ENCODE measurements at places on chromosomes 12 and 14.

DNA sequence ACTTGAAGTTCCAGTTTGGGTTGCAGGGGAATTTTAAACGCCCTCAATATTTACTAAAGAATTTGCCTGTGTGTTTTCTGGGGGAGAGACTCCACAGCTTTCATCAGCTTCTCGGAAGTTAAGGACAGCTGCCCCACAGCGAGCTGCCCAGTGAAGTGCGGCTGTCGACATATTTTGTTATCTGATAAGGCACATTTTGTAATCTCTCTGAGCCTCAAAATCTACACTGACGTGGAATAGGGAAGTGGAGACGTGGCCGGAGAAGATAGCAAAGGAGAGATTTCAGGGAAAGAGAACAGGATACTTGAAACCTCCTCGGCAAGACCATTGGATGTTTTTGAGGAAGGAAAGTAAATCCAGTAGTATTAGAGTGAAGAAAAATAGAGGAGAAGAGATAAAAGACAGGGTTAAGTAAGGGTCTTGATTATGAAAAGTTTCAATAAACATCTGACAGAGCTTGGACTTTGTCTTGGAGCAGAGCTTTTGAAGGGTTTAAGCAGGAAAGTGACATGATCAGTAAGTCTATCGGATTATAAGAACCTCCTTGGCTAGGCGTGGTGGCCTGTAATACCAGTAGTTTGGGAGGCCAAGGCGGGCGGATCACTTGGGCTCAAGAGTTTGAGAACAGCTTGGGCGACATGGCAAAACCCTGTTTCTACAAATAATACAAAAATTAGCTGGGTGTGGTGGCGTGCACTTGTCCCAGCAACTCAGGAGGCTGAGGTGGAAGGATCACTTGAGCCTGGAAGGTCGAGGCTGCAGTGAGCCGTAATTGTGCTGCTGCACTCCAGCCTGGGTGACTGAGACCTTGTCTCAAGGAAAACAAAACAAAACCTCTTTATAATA lies 1.1 kb downstream of the POLR3B start:
- DNase-seq: peak; percentile 17

DNA sequence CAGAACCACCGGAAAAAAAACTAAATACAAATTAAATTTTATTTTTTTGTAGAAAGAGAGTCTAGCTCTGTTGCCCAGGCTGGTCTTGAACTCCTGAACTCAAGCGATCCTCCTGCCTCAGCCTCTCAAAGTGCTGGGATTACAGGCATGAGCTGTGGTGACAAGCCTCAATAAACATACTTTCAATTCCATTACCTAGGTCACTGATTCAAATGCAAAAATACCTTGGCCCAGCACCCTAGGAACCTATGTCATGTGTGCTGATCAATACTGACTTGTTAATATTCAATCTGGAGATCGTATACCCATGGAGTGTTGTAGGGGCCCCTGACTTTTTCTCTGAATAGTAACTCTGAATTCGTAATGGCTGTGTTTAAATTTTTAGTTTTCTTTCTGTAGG lies 7.1 kb upstream of the TMEM30B start:
- no peak for DNase-seq

DNA sequence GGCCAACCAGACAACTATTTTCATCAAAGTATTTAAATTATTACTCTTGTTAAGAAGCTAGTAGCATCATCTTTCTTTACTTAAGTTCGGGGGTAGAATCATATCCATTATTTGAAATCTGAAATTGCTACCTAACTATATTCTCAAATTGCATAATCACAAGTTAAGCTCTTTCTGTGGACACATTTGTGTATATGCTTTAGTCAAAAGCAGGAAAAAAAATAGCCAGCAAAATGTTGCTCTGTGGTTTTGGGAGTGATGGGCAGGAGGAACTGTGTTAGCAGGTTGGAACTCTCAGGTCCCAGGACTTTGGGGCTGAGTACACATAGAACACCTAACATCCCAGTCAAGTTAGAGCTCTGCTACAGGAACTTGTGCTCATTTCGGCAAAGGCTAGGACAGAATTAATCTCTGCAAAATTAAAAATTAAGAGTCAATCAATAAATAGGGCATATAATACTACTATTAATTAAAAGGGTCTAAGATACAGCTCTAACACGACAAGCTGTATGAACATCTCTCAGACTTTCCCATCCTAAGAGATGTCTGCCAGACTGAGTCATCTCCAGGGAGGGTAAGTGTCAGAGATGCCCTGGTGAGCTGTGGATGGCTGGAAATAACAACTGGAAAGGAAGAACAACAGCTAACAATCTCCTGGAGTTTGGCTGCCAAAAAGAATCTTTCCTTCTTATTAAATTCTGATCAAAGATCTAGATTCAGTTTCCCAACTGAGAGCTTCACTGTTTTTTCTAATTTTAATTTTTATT lies 203.5 kb upstream of the GZMB start:
- DNase-seq: no peak

DNA sequence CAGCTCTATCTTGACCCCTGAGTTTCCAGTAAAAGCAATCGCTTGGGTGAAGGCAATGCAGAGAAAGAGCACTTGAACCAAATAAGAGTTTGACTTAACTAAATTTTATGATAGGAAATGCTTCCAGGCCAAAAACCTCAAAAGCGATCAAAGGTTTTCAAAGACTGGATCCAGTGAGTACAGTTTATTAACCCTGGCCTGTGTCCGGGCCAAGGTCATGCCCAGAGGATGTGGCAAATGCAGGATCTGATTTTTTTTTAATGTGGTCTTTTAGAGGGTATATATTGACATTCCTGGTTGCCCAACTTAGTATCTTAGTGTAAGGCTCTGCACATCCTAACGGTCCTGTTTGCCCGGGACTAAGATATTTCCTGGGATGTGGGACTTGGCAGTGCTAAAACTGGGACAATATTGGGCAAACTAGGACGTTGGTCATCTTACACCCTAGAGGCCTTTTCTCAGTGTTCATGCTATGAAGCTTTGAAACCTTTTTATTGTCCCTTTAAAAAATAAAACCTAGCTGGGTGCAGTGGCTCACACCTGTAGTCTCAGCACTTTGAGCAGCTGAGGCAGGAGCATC lies 40.1 kb upstream of the TMED10 start:
- DNase-seq: no peak

GRCh38 chr12:14191612-14192011 lies 173.9 kb upstream of the ATF7IP start:
- DNase-seq: no peak

GRCh38 chr12:105960319-105961083 lies 178.3 kb downstream of the NUAK1 start:
- peak; percentile 40 for DNase-seq

- no peak for DNase-seq
Observed at GRCh38 chr14:67679006-67679405, 4.6 kb upstream of the VTI1B start.

- no peak for DNase-seq
Observed at GRCh38 chr12:20696181-20696905, 1.2 kb downstream of the SLCO1C1 start.

- peak; percentile 89 for DNase-seq
Observed at GRCh38 chr12:57726151-57726883, 12.2 kb downstream of the AGAP2 start.

DNA sequence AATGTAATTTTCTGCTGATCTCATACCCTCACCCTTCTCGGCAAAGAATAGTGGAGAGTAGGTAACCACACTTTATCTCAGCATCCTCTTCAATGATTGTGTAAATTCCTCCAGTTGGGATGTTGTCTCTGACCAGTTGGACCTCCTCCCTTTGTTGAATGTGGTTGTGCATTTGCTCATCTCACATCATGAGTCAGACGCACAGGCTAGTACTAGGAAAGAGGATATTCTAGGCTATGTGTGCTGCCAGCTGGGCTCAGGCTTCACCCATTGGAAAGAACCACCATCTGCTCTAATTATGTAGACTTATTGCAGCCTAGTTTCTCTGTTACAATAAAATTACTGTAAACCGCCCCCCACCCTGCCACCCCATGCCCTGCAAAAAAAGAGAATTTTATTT lies 90.3 kb downstream of the LMO3 start:
- no peak for DNase-seq

All from body of pancreas (tissue), 4 donors.